ENCODE measurements at places on chromosomes 2 and 18.

DNA sequence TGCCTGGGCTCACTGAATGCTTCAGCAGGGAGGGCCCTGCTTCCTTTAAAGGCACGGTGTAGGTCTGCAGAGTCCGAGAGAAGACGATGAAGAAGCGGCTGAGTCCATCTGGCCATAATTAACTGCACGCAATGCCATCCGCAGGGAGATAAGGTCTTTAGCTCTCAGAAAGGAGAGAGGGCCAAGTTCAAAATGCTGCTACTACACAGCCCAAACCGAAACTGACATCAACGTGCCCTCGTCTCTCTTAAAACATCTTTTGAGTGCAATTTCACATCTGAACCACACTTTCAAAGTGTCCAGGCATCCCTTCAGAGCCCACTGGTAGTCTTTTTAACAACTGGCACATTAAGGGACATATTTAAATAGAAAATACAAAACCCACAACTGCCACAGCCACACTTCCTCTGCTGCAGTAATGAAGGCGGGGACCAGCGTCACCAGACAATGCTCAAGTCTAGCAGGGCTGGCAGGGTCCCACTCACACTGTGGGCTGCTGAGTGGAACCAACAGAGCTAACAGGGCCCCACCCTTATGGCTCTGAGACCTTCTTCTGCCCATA is 35.8 kb downstream of the ST3GAL5 start:
- no peak for DNase-seq

DNA sequence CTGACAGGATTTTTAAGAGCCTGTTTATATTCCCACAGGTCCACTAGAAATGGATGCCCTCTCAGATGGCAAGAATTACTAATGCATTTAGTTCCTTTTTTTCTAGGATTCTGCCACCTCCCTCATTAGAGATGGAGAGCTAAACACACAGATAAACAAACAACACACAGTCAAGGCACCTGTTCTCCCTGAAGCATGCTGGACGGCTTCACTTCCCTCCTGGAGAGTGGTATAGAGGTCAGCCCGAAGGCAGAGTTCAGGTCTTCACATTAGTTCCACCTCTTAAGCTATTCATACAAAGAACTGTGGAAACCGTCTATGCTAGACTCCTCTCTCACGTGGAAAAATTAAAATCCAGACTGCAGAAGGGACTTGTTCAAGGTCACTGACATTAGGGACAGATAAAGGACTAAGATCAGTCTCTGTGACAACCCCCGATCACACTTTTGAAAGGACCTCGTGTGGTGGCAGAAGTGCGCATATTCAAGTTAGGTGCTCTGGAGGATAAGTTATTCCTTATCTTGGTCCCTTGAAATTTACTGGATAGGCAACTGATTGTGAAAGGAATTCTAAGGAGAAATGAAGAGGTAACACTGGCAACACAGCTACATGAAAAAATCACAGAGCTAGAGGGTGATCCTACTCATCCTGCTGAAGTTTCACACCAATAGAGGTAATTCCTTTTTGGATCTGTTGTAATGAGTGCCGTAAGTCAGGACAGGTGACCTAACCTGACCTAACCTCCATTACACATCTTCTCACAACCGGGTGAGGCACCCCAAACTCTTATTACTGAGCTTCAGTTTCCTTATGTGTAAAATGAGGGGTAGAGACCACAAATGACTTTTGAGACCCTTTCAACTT is 75.1 kb downstream of the SPRED2 start:
- DNase-seq, result no peak

DNA sequence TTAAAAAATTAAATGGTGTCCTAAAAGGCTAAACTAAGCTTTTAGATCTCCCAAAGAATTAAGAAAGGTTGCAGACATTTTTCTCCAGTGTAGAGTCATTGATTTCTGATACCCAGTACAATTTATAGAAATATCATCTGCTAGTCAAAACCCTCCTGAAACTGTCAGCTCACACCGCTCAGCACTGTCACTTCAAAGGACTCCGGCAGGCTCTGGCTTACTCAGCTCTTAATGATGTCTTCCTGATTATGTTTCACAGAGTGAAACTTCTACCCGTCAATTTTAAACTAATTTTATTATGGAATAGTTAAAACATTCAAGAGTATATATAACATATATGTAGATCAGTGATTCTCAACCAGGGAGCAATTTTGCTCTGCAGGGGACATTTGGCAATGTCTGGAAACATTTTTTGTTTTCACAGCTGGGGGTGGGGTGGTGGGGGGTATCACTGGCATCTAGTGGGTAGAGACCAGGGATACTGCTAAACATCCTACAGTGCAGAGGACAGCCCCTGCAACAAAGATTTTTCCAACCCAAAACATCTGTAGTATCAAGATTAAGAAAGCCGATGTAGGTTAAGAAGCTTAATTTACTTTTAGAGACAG is 31.6 kb downstream of the CDK15 start:
- DNase-seq, result no peak

- DNase-seq, result no peak
Measured at GRCh38 chr18:26134107-26134506, 438 bp downstream of the PSMA8 start.

DNA sequence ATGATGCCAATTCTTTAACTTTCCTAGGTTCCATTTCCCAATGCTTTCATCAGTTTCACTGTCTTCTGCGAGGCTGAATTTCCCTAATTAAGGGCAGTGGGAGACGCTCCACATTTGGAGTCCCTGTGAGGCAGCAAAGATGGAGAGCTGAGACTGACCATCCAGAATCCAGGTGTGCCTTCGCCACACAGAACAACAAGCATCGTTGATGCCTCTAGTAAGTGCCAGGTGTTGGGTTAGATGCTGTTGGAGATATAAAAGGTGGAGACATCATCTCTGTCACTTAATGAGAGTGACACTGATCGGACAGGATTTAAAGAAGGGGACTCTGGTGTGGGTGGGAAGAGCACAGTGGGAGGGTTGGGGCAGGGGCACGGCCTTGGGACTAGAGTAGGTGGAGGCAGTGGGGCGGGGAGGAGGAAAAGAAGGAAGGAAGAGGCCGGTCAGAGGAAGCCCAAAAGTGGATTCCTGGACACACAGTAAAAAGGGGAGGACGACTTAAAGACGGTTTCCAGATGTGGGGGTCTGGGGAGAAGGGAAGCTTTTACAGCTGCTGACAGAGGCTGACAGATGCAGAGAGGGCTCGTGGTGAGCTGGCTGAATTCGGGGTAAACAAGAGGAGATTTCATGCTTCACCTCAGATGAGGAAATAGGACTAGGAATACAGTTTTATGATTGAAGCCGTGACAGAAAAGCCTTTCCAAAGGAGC is 113.0 kb downstream of the BCL2 start:
- DNase-seq, result no peak

- DNase-seq, result no peak
Measured at GRCh38 chr2:200264631-200265030, 41.9 kb upstream of the SPATS2L start.

DNA sequence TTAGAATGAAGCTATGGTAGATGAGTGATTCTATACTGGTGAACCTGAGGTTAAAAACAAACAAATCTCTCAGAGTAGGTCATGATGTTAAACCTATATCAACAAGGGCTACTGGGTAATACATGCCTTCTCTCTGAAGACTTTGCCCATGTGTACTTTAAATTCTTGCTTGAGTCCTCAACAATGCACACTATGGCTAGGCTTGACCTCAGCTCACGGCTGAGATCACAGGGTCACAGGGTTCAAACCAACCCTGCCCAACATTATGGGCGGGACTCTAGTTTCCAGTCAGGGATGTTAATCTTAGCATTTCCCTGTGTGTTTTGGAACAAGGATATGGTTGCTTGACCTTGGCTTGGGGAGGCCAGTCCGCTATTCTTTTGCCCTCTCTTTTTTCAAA is 7.7 kb downstream of the CD28 start:
- no peak for DNase-seq

DNA sequence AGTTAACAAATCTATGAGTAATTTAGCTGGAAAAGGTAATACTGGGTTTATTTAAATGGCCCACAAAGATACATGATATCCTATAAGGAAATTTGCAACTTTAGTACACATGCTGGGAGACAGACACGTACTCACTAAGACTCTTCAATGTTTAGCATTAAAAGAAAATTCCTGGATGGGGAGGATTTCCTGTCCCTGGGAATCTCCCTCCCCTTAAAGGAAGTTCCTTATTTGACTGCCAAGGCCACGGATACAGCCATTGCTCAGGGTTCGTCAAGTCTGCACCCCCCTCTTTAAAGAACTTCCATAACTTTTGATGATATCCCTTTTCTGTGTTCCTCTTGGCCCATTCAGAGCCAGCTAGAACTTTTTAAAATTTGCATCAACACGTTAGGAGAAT is 267.6 kb downstream of the CD226 start:
- no peak for DNase-seq

GRCh38 chr2:166338831-166339339 is 36.9 kb downstream of the SCN9A start:
- DNase-seq, result no peak

GRCh38 chr2:200448455-200448854 is 61.4 kb downstream of the KCTD18 start:
- no peak for DNase-seq

- peak; percentile 61 for DNase-seq
Measured at GRCh38 chr2:96407041-96407918, 71.7 kb downstream of the NCAPH start.

- DNase-seq, result no peak
Measured at GRCh38 chr2:108542071-108542470, 7.8 kb downstream of the LIMS1 start.

GRCh38 chr2:61425605-61426155 is 45.2 kb downstream of the USP34 start:
- no peak for DNase-seq

DNA sequence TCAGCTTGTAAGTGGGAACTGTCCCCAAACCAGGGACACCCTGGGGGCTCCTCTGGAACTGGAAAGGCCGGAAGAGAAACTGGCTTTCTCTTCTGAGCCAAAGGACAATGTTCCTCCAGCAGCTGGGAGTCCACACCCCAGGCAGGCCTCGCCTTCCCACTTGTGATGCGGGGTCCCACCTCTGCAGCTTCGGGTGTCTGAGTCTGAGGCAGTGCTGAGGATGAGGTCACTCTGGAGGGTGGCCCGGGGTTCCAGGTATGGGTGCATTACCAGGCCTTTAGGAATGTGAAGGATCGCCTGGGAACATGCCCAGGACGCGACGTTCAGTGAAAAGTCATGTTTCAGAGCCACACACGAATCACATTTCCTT is 18.2 kb upstream of the BOK start:
- DNase-seq, result no peak

DNA sequence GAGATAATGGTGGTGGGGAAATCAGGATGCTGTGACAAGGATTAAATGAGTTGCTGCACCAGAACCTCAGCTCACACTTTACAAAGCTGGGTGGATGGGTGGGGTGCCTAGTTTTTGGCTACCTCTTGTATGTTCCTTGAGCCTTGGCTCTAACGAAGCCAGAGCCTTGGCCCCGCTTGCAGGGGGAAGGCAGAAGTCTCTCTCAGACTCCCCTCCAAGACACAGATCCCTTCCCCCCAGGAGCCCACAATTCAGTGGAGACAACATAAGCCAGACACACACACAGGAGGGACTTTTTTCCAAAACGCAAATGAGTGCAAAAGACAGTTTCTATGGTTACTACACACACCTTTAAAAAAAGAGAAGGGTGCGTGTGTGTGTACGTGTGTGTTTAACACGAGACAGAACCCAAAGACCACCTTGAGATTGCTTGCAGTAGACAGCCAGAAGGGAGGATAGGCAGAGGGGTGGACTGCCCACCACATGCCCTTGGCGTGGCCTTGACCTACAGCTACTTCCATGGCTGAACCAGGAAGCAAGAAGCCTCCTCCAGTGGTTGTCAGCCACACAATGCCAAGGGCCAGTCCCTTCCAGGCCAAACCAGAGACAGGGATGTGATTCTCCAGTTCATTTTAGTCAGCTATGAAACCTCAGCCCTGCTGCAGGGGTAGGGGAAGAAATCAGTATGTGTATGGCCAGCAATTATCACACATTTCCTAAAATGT is 70.3 kb downstream of the BCL2L11 start:
- no peak for DNase-seq

DNA sequence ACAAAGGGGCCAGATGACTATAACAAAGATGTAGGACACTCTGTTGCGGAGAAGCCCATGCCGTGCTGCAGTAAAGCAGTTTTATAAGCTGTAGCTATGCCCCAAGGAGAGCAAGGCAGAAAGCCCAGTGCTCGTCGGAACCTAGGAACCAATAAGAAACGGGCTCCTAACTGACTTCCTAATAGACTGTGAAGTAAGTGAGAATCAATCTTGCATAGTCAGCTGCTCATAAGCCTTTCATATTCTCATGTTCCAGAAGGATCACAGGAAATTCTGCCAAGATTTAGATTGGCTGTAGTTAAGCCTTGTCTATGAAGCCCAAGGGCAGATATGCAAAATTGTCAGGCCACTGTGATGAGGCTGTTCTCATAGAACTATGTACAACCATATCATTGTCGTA is 98.4 kb downstream of the RTTN start:
- no peak for DNase-seq

- no peak for DNase-seq
Measured at GRCh38 chr2:43171789-43172188, 54.6 kb downstream of the ZFP36L2 start.

DNA sequence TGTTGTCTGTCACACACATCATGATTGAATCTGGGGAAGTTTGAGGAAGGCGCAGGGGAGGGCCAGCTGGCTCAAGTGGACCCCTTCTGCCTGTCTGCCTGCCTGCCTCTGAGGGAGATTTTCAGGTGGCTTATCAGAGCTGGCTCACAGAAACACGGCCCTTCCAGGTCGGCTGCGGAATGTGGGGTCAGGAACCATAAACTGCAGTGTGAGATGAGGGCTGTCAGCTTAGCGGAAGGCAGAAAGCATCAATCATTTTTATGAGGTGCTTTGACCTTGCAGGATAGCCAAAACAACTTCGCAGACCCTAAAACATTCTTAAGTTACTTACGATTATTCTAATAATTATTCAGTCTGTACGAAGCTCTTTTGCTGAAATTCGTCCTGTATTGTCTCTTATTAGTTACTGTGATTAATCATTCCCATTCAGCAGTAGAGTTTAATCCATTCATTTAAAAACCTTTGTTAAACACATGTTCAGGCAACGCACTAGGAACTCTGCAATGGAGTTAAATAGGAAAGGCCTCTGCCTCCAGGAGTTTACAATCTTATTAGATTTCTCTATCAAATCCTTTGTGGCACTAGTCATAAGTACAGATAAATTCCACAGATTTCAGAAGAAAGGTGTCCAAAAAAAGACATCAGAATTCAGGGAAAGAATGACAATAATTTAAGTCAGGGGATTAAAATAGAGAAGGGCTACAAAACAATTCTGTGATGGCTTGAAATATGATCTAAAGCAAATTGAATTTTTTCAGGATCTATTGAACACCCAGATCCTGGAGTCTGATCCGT is 371.6 kb downstream of the HRH4 start:
- DNase-seq, result no peak
